ENCODE measurements at places on chromosomes 3 and 15.

- DNase-seq: no peak
Observed at GRCh38 chr3:43036621-43037423, 57.7 kb downstream of the GASK1A start.

DNA sequence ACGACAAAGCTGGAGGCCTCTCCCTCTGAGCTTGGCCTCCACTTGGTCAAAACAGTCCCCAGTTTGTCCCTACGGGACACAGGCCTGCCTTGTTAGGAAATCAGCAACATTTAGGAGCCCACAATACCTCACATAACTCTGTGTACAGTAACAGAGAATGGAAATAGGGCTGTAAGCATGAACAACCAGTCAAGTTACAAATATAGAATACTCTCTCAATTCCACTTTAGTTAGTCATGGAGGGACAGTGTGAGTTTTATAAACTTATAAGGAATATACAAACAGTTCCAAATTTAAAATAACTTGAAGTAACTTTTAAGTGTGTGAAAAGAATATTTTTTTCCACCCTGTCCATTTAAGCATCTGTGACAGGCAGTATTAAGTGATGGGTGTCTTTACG is 129.4 kb downstream of the PGPEP1L start:
- DNase-seq: no peak

GRCh38 chr15:88704791-88705768 is 66.3 kb downstream of the ISG20 start:
- no peak for DNase-seq

GRCh38 chr3:166877971-166878370 is 502.1 kb downstream of the ZBBX start:
- no peak for DNase-seq

GRCh38 chr15:35717721-35718120 is 171.8 kb upstream of the DPH6 start:
- DNase-seq: no peak

- DNase-seq: no peak
Observed at GRCh38 chr15:76391847-76392246, 55.3 kb downstream of the ISL2 start.

- no peak for DNase-seq
Observed at GRCh38 chr3:195892105-195893043, 16.0 kb downstream of the TNK2 start.

DNA sequence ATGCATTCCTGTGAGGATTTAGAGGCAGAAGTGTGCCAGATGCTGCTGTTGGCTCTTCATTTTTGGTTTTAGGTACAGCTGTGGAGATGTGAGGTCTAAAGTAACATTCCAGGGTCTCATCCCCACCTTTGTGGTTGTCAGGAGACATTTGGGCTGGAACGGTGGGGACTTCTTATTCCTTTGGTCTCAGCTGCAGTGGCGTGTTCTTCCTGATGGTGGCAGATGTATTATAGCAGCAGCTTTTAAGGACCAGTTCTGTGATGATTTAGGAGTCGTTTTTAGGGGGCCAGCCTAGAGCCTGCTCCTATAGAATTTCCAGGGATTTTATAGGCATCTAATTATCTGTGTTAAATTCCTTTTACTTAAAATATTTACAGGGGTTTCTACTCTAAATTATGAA is 221.0 kb upstream of the EOMES start:
- no peak for DNase-seq

DNA sequence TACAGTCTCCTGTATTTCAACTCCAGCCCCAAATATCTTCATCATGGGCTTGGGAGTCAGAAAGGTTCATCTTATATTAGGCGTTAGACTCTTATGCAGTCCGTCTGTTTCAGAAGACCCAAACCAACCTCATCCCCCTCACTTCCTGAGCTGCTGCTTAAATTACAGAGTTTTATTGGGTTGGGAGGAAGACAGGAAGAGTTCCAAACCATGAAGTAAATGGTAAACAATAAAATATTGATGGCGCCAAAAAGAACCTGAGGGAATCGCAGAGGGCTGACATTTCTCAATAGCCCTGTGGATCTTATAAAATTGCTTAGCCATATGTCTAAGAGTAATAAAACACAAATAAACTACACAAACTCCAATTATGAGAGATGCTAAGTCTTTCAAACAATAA is 116.9 kb upstream of the C3orf80 start:
- DNase-seq: no peak

DNA sequence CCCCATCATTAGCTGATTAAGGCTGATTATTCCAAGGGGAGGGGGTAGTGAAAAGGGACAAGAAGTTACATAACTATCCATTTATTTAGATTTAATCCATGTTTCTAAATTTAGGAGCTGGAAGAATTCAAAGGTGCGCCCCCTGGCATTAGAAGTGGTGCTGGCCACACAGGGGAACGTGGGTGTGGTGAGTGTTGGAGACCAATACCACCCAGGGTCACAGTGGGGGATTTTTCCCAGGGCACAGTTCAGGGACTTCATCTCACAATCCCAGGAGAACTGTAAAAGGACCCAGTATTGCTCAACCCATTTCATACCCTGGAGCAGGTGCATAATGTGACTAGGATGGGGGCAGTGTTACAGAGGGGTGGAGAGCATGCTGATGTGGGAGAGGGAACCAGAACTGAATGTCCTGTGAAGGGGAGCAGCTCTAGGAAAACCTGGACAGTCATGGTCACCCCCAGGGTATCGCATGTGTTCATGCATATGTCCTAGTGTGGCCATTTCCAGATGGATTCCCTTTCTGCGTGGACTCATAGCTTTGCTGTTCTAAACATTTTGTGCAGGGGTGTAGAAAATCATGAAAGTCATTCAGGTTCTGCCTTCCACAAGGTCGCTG is 110.3 kb downstream of the LSM3 start:
- no peak for DNase-seq

- no peak for DNase-seq
Observed at GRCh38 chr3:133837487-133838295, 32.1 kb downstream of the SRPRB start.

DNA sequence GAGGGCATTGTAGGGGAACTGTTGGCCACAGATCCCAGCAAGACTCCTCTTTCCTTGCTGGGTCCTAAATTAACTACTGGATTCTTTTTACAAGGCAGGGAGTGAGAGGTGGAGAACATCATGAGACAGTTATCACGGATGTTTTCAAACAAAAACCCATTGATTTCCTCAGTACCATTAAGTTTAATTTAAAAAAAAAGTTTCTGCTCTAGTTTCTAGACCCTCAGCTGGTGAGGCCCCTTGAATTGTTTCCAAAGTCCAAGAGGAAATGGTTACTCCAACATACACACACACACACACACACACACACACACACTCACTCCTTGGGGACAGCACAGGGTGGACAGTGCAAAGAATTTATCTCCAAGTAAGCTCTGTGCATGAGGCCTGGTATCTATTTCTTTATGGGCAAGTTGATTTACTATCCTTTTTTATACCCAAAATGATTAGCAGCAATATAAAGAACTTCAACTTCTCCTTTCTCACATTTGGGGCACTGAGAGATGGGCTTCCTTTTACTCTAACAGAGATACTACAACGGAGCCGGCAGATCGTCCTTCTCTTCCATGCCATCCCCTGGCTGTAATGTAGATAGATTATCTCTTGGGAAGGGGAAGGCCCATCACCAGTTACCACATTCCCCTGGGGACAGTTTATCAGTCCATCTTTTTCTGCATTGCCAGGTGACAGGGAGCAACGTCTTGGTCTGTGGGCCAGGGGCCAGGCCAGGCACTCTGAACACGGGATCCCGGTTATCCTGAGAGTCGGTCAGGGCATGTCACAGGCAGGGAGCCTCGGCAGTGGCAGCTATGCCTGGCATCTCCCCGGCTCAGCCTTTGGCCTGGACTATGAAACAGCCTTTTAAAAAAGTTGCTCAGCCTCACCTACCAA is 54.7 kb downstream of the CORO2B start:
- DNase-seq: no peak

GRCh38 chr15:89899295-89899945 is 5.6 kb upstream of the AP3S2 start:
- no peak for DNase-seq

GRCh38 chr3:166829896-166830295 is 550.2 kb downstream of the ZBBX start:
- DNase-seq: no peak

DNA sequence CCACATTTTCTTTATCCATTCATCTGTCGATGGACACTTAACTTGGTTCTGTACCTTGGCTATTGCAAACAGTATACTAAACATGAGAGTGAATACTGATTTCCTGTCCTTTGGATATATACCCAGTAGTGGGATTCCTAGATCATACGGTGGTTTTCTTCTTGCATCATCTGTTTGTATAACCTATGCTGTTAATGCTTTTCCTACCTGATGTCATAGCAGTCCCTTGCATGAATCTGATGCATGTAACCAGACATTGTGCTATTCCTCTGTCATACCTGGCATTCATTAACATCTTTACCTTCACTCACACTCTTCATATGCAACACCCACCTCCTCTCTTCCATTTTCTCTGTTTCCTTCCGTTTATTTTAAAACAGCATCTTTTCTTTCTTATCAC is 185.2 kb downstream of the KLHL25 start:
- DNase-seq: no peak

DNA sequence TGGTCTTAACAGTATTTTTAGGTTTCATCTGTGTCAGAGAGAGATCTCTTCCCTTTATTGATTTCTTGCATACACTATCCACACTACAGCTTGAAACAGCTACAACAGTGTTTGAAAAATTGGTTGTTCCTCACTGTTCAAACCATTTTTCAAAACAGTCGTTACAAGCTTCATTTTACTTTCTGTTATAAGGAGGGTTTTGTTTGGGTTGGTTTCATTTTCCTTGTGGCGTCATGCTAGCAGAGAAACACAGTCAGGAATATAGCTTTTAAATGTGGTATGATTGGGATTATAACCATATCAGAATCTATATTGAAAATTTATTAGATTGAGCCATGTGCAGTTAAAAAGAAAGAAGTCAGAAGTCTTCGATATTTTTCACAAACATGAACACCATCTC is 400.6 kb downstream of the ZBTB20 start:
- no peak for DNase-seq

DNA sequence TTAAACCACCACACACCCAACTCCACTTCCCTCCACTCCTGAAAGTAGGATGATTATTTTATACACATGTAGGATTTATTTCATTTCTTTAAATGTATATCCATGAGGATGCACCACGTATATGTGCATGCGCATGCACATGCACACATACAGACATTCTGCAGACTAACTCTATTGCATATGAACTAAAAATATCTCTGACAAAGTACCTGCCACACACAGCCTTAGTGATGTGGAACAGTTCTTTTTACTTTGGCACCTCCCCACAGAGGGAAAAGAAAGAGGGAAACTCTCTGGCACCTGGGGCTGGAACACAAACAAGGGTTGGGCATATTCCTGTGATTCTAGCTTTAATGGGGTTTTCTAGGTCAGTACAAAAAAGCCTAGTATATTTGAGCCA is 138.2 kb downstream of the CLASP2 start:
- no peak for DNase-seq

DNA sequence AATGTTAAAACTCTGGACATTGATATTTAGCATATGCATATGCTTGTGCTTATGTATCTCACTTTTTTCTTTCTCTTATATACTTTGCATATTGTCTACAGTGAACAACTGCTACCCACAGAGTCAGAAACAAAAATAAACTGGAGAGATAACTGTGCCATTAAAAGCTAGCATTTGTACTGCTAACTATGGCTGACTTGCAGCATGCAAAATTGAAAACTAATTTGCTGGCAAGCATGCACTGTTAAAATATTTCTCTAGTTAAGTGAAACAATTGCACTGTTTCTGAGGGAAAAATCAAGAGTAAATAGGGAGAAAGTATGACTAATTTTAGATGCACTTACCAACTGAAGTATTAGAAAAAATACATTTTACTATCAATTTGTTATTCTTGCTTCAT is 177.8 kb downstream of the CBLB start:
- no peak for DNase-seq

DNA sequence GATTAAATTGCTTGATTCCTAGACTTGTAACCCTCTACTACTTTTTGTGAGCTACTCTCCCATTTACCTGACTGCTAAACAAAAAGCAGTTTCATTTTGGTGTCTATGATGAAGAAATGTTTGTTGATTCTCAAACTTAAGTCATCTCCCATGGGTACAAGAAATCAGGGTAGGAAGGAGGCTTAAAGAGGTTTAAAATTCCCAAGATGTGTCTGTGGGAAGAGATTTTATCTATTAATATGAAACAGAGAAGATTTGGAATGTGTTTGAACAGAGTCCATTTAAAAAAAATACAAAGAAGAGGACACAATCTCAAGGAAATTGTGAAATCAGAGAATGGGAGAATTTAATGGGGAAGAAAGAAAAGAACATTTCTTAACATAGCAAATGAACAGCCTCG is 14.8 kb downstream of the P3H2 start:
- DNase-seq: no peak

DNA sequence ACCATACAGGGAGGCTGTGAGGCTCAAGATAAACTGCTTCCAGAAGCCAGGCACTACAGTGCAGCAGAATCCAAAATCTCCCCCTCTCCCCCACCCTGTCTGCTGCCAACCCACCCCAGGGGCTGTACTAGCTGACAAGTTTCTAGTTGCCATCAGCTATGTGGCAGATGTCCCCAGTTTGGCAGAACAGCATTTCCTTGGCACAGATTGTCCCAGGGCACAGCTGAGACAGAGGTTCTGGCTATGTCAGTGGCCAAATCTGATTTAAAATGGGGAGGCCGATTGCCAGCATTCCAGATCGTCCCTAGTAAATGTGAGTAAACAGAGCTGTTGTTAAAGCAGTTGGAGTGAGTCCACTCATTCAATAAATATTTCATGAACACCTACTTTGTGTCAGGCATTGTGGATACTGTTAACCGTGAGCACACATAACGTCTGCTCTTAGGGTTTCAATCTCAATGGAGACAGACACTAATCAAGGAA is 28.0 kb upstream of the CCDC174 start:
- DNase-seq: no peak

DNA sequence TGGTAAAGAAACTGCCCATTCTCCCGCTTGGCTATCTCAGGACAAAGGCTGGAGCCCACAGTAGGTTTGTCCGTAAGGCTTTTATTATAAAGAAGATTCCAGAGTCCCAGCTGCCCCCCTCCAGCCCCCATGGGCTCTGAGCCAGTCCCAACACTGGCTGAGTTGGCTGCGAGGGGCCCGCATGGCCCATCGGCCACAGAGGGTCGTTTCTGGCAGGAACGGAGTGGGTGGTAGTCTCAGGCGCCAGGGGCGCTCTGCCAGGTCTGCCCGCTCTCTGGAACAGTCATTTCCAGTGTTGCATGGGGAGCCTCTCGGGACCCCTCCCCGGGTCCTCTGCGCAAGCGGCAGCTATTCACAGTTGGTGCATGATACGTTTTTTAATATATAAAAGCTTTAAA is 12.2 kb downstream of the H1-8 start:
- DNase-seq: no peak

GRCh38 chr15:37253877-37254276 is 153.5 kb upstream of the MEIS2 start:
- no peak for DNase-seq

Measured in activated CD4-positive, alpha-beta T cell treated with anti-CD3 and anti-CD28 coated beads, Interleukin-10, Interleukin-2, amounts not matched to agents 100 ng/mL and 50 ng/mL, durations not matched to agents 16 hours and 8 hours (primary cell).